ENCODE measurements at places on chromosomes 4 and X.

DNA sequence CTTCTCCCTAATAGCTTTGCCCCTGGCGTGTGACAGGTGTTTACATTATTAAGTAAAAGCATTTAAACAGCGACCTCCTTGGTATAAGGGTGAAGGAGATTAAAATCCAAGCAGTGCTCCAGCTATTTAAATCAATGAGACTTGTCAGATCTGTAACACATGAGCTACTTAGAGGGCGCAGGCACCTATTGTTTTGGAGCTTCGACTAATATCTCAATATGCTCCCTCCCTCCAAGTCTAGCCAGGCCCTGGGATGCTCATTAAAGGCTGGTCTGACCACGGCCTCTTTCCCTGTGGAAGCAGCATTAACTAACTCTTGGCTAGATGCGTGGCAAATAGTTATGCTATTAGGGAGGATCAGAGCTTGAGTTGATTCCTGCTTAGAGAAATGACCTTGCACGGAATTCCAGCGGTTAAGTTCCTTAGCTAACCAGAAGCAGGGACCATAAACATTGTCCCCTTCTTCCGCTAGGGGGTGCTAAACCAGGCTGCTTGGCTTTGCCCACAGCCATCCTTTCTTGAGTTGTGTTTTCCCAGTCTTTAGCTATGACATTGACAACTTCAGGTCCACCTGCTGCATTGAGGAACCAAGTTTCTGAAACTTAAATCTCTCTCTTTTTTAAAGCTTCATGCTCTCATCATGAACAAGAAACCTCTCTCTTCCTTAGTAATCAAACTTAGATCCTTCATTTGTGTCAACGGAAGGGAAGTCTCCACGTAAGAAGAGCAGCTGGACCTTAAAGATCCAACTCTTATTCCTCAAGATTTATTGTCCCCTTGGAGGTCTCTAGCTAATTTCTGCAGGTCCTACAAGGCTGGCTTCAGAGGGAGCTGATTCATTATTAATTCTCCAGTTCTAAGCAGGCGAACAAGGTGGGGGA lies 80.7 kb upstream of the IGFBP7 start:
- DNase-seq = no peak

DNA sequence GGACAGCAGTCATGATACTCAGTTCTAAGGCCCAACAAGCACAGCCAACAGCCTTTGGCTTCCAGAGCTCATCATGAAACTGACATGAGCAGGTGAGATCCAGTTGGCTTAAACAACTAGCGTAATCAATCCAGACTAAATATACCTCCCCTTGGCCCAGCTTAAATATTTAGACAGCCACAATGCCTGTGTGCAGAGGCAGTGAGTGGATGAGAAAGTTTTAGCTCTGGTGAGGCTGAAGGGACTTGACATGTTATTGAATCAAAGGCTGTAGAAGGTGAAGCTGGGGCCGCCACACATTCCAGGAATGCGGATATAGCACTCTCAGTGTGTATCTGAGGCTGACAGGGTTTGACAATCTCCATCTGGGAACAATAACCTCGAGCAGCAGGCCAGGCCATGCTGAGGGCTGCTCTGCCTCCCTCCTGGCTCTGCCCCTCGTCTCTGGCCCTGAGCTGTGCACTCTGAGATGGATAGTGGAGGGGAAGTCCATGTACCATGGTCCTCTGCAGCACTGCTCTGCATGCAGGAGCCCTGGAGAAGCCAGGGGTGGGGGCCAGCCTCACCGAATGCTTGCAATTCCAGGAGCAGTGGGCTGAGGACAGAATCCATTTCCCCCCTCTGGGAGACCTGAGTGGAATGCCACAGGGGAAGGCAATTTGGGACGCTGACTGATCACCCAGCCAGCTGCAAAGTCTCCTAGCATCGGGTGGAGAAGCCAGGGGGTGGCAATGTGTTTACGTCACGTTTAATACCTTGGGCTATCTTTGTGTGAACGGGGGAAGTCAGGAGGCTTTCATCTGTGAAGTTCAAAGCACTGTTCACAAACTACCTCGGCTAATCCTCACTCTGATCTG lies 37.3 kb upstream of the RASL11B start:
- no peak for DNase-seq

- no peak for DNase-seq
Measured at GRCh38 chr4:164918956-164919355, 42.0 kb downstream of the APELA start.

DNA sequence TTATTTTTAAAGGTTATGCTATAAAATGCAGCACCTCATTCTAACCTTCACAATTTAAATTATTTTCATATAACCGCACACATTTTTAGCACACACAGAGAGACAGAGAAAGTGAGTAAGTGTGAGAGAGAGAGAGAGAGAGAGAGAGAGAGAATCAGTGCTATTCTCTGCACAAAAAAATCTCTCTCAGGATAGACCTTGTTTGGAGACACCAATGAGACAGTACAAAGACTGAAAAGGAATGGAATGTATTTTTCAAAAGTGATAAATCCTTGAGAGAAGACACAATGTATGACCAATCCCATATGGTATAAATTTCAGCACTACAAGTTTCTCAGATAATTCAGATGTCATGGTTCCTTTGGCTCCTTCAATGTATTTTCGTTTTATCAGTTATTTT lies 132.1 kb upstream of the PCDH18 start:
- no peak for DNase-seq

DNA sequence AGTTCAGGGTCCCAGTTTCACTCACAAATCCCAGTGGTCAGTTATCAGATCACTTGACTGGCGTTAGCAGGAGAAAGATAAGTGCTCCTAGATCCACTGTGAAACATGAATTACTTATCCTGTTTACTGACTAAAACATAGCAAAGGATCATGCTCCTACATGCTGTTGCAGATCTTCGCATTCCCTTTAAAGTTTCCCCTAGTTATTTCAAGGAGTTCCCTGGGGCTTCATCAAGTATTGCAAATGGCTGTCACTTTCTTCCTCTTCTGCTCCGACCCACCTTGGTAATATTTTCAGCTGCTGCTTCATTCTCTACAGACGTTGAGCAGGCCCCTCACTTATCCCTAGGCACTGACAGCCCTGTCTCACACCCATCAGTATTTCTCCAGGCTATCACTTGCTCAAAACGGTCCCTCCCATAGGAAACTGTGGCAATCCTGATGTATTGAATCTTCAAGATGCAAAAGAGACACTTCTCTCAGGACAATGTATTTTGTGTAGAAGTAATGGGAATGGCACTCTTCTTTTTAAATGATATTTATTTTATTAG lies 466.0 kb downstream of the INPP4B start:
- no peak for DNase-seq

DNA sequence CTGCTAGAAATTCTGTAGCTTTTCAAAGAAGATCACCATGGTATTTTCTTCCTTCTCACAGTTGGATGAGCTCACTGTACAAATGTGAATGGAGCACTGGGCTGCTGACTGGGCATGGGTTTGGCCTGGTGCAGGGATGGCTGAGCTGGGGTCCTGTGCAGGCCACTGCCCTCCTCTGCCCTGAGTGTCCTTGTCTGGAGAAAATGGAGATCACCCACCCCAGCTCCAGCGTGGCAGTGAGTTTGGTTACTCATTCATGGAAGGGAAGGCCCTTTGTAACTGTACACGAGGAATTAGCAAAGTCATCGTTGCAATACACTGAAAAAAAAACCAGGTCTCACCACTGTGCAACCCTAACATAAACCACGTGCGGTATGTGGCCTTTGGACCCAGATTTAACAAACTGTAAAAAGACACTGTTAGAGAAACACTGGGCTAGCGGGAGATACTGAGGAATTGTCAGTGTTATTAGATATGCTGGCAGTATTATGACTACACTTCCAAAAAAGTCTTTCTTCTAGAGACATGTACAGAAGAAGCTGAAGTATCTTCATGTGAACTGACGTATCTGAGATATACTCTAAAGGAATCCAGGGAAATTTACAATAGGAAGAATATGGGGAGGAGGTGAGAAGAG lies 16.1 kb upstream of the TBC1D14 start:
- no peak for DNase-seq

DNA sequence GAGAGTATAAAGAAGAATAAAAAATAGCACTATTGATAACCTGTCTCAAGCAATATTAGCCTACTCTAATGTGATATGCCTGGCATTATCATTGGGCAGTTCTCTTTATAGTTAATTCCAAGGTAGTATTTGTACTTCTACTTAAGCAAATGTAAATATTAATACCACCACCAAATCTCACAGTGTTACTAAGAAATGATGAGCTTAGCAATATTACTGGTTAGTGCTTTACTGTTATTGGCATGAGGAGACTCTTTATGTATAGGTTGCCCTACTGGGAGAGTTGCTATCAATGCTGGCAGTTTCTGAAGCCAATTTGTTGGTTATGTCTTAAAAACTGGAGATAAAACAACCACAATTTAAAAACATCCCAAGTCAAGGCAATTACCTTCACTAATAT lies 155.7 kb downstream of the CDS1 start:
- DNase-seq = no peak

- DNase-seq = peak; percentile 0
Measured at GRCh38 chr4:28686618-28687017, 1826.0 kb downstream of the STIM2 start.

GRCh38 chr4:112645541-112646329 lies 8.8 kb downstream of the LARP7 start:
- DNase-seq = no peak

Data from NCI-H2171 treated with DMSO at 0.1 percent for 48 hours (cell line).